ENCODE measurements at places on chromosomes 6 and 20.

DNA sequence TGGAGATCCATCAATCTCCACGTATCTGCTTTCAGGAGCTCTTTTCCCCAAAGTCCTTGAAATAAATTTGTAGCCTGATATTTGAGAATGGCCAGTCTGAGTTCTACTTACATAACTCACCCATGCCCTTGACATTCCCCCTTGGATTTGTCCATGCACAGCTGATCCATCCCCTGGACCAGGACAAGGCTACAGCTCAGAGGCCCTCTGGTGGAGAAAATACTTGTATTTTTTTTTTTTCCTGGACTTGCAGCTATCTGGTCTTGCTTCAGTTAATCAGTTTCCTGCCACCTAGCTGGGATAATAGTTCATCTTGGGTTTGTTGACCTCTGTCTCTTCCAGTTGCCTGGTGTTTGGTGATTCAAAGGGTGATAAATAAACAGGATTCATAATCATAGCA is 467.6 kb downstream of the DHX35 start:
- no peak for DNase-seq

- peak; percentile 70 for DNase-seq
Observed at GRCh38 chr20:59518881-59519706, 85.2 kb upstream of the PHACTR3 start.

DNA sequence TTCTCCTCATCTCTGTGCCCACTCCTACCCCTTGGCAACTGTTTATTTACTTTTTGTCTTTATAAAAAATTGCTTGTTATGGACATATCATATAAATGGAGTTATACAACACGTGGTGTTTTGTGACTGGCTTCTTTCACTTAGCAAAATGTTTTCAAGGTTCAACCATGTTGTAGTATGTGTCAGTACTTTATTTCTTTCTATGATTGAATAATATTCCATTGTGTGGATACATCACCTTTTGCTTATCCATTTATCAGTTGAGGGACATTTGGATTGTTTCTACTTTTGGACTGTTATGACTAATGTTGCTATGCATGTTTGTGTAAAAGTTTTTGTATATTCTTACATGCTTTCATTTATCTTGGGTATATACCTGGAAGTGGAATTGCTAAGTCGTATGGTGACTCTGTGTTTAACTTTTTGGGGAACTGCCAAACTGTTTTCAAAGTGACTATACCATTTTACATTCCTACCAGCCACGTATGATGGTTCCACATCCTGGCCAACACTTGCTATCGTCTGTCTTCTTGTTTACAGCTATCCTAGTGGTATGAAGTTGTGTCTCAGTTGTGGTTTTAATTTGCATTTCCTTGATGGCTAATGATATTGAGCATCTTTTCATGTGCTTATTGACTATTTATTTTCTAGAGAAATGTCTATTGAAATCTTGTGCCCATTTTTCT is 84.4 kb downstream of the SLX4IP start:
- DNase-seq, result no peak

DNA sequence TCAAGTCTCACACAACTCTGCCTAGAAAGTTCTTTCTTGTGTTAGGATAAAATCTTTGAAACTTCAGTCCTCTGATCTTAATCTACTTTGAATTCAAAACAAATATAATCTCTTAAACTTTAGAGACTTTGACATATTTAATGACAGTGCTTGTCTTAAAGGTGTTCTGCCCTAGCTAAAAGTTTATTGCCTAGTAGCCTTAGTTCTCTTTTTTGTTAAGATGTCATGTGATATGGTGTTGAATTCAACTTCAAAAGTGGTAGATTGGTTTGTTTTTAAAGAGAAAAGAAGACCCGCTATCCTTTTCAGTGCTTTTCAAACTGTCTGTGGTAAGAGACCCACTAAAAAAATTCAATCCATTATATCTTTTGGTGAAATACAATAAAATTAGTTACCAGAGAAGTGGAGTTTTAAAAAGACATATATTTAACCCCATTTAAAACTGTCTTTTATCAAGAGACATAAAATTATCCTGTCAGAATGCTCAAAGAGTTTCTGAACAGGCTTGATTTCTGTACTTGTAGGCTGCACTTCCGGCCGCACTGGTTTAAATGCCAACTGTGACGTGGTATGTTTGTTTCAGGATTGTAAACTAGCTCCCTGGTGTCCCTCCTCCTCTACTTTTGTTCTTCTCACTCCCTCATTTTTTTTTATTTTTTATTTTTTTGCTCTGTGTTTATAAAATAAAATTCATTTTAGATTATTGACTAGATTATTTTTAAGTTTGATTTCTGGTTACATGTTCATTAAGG is 76.5 kb downstream of the QKI start:
- no peak for DNase-seq

DNA sequence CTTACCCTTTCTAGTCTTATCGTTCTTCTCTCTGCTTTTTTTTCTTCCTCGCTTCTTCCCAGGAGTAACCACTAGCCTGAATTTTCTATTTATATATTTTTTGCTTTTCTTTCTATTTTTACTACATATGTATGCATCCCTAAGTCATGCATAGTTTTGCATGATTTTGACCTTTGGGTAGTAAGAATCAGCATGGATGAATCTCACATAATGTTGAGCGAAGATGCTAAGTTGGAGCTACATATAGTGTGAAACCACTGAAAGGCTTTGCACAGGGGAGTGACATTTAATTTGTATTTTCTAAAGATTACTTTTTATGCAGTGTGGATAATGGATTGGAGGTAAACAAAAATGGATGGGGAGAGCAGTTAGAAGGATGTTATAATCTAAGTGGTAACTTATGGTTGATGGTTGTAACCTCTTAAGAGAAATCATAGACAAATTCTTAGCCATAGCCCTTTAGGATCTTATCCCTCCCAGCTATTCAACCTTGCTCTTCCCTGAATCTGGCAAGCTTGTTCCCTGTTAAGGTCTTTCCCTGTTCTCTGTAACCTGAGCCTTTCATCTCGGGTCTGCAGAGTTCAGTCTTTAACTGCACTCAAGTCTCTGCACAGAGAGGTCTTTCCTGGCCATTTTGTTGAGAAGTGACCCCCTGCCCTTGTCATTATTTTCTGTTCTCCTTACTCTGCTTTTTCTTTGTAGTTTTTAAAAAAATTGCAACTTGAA is 18.0 kb downstream of the PEX7 start:
- DNase-seq, result no peak

DNA sequence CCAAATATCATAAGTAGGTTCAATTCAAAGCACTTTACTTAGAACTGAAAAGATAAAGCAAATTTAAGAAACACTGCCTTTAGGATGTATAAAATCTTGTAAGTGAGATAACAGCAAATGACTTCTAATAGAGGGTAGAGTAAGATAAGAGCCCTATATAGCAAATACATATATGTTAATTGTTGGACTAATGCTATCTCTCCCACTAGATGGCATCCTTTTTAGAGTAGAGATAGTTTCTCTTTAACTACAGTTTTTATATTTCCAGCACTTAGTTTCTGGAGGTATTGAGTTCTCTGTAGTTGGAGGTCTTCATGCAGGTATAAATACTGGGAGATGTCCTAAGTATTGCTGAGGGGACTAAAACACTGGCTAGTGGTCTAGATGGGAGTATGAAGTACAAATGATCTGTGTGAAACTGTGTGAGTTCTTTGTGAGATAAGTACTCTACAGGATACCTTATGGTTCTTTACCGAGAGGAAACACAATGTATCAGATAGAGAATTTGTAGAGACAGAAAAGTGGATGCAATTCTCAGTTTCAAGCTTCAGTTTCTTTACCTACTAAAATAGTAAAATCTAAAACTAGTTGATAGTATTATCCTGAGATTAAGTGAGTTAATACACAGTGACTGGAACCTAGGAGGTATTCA is 399.3 kb downstream of the KHDRBS2 start:
- DNase-seq, result no peak

DNA sequence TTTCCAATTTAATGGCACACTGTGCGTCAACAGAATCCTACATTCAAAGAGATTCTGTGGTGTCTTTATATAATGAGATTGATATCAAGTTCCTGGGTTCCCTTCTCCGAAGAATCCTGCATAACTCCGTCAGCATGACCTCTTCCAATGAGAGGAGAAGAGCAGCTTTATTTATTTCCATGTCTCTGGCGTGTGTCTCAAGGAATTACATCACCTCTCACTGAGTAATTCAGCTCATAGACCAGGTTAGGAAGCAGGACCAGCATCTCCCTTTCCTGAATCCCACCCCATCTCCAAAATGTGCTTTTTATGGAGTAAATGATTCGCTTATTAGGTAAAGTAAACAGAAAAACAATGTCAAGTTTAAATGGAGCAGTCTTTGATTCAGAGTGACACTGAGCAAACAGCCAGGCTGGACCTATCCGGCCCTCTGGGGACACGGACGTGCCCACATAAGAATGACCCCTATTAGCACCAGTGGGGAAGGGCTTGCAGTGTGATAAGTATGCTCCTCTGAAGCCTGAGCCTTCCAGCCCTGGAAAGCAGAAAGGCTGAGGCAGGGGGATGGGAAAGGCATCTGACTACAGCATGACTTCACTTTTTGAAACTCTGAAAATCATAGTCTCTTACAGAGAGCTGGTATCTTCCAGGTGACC is 165.2 kb downstream of the CLIC5 start:
- DNase-seq, result no peak

DNA sequence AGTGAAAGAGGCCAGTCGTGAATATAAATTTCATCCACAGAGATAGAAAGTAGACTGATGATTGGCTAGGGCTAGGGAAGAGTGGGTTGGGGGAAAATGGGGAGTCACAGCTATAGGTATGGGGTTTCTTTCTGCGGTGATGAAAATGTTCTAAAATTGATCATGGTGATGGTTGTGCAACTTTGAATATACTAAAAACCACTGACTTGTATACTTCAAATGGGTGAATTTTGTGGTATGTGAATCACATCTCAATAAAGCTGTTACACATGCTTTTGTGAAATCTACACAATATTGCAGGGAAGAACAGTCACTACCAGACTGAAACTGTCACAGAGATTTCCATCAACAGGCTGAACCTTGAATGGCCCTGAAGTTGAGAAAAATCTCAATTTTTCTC is 61.5 kb downstream of the LYRM4 start:
- DNase-seq, result no peak

DNA sequence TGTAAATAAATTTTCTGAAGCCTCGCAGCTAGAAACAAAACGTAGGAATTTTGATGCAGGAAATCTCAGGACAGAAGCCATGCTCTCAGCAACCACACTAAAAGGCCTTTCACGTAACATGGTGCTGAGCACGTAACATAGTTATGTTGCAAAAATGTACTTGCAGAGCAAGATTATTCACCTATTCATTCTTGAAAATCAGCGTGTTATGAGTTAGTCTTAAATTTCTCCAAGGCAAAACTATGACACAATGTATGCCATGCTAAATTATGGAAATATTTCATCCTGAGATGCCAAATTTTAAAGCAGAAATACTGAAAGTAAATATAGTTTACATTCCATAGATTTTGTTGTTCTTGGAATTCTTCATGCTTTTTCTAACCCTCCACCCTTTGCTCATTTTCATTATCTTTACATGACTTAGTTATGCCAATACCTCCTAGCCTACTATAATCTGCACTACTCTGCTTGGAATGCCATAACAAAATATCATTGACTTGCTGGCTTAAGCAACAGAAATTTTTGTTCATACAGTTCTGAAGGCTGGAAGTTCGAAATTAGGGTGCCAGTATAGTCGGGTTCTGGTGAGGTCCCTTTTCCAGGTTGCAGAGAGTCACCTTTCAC is 179.8 kb upstream of the BMP5 start:
- DNase-seq, result no peak

- DNase-seq, result no peak
Observed at GRCh38 chr20:11153819-11154218, 480.0 kb upstream of the JAG1 start.

- peak; percentile 7 for DNase-seq
Observed at GRCh38 chr6:110053395-110054240, 75.5 kb downstream of the GPR6 start.

- no peak for DNase-seq
Observed at GRCh38 chr20:32397567-32398084, 39.5 kb downstream of the ASXL1 start.

DNA sequence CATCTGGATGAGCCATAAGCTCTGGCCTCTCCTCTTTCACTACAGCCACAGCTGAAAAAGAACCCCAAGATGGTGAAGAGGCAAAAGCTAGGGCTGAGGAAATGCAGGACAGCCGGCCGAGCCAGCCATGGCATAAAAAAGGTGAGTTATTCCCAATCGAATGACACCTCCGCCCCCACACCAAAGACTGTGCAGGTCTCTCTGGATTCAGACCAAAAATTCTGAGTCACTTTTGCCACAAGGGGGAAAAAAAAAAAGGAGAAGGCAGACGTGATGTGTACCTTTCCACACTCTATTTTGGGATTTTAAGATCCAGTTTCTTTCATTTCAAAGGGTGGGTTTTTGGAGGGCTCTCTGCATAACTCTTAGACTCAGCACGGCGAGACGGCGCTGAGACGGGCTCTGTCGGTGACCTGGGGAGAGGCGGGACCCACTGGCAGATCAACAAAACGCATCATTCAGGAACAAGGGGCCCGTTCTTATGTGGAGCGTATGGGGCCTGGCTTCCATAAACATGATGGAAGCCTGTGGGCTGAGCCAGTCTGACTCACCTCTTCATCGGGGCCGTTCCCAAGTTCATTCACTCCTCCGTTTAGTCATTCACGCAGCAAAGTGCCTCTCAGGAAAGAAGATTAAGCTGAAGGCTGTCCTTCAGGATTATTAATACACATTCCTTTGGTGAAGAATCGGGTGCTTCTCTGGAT is 54.8 kb downstream of the NFATC2 start:
- no peak for DNase-seq

GRCh38 chr6:43257367-43258145 is 14.3 kb downstream of the TTBK1 start:
- DNase-seq, result no peak

- peak; percentile 12 for DNase-seq
Observed at GRCh38 chr6:2542858-2543218, 207.9 kb downstream of the MYLK4 start.

GRCh38 chr20:8155229-8155628 is 23.2 kb downstream of the PLCB1 start:
- DNase-seq, result no peak

- DNase-seq, result no peak
Observed at GRCh38 chr20:13501500-13501899, 137.2 kb downstream of the TASP1 start.

DNA sequence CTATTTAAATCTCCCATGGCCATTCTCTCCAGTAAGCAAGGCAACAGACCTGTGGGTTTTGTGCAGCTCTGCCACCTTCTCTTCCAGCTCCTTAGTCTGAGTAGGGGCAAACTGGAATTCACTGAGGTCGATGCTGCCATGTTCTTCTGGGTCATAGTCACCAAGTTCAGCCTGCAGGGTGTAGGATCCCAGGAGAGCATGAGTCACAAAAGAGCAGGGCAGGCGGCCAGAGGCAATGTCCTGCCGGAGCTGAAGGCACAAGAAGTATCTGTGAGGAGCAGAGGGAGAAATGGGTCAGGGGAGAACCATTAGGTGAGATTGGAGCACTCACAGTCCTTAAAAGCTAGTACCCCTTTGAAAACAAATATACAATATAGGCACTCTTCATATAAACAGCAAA is 73.7 kb downstream of the SMLR1 start:
- DNase-seq, result no peak

DNA sequence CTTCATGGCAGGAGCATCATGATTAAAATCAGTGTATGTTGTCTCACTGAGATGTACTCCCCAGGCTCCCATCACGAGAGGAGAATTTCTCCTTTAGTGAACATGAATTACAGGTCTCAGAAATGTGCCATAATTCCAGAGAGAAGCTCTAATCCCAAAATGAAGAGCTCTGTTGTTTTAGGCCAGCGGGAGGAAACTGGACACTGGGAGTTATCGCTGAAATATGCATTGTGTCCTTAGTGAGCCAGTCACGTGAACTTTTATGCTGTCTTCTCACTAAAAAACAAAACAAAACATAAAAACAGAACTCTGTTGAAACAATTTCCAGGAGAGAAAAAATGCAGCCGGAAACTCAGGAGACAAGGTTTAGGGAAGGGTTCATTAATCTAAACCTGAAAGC is 315.7 kb upstream of the NT5E start:
- DNase-seq, result no peak

Data from GM19239 (cell line).